Activated CD4-positive, alpha-beta T cell treated with anti-CD3 and anti-CD28 coated beads, Interleukin-2, amount 50 U/mL, for 48 hours (primary cell): ENCODE measurements at places on chromosomes 2 and 18.

DNA sequence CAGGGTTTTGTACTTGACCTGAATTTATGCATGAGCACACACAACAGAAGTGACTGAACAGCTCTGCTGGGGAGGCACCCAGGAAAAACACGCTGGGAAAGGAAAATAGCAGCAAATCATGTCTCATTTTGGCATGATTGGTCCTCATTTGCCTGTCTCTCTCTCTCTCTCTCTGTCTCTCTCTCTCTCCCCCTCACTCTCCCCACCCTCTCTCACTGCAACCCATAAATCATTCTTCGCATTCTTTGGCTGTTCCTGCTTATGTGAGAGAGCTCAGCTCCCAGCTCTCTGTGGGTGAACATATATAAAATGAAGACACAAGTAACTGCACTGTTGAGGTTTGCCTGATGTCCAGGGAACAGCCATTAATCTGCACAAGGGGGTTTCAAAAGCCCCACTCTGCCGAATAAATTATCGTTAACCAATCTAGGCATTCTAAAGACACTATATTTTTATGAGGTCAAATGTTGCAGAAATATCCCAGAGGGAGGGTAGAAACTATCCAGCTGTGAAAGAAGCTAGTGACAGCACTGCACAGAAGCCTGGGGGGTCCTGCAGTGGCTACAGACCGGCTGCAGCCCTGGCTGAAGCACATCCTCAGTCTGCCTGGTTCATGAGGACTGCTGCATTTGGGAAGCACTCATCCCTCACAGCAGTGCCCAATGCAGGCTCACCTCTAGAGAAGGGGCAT is 260.3 kb downstream of the AFF3 start:
- no peak for DNase-seq

- no peak for DNase-seq
Observed at GRCh38 chr2:106563195-106563594, 76.0 kb downstream of the CD8B2 start.

GRCh38 chr2:27920148-27920885 is 29.8 kb downstream of the BABAM2 start:
- DNase-seq: no peak

- no peak for DNase-seq
Observed at GRCh38 chr2:85589982-85590791, 5.4 kb upstream of the RNF181 start.

DNA sequence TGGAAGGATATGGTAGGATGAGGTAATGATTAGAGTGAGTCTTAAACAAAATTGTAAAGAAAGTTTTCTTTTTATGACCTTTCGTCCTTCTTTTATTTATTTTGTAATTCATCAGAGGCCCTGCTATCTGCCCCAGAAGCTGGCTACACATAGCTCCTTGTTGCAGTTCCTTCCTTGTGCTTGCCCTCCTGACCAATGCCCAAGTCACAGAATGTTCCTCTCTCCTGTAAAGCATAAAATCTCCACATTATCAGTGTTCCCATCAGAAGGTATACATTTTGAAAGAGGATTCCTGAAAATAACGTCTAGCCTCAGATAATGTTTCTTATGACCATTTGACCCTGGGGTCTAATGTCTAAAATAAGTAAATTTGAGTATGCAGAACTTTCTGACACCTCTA is 78.3 kb downstream of the RND3 start:
- no peak for DNase-seq

GRCh38 chr18:36203360-36203895 is 16.1 kb downstream of the MOCOS start:
- no peak for DNase-seq

DNA sequence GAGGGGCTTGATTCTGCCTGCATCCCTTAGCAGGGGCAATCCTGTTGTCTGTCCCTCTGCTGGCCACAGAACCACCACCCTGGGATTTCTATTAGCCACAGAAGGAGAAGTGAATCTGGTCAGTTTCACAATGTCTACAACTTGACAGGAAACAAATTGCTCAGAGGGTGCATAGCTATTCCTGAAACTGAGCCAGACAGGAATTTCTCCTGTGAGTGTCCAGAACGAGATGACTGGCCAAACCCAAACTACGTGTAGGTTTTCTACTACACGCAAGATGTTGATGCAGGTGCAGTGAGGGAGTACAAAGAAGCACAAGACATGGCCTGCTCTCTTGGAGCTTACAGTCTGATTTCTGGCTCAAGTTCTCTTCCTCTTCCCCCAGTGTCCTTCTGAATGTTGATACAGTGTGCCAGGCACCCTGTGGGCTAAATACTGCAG is 201.9 kb downstream of the CLIP4 start:
- no peak for DNase-seq

GRCh38 chr2:25529034-25529433 is 144.3 kb downstream of the DTNB start:
- DNase-seq: no peak

- DNase-seq: no peak
Observed at GRCh38 chr2:20444993-20445910, 1.6 kb upstream of the RHOB start.

GRCh38 chr18:56891116-56891515 is 240.0 kb downstream of the WDR7 start:
- no peak for DNase-seq

- DNase-seq: no peak
Observed at GRCh38 chr18:58576638-58577251, 52.1 kb downstream of the ALPK2 start.
